ENCODE measurements at places on chromosomes 5 and 9.
A peak's percentile ranks its signal among the peaks of the same experiment; 100 is the strongest.

- H3K27ac ChIP-seq: no peak overlapping the region
- H3K27me3 ChIP-seq: no peaks in the 10 kb centered on the region
- no peaks in the 10 kb centered on the region for H3K4me1 ChIP-seq
- DNase-seq: no peak
- no peak overlapping the region for H3K4me3 ChIP-seq
Observed at GRCh38 chr9:108863891-108864290, 1.8 kb downstream of the ACTL7A start.

- no peak for DNase-seq
- no peak overlapping the region for H3K27ac ChIP-seq
- H3K4me3 ChIP-seq: no peak overlapping the region
- no peaks in the 10 kb centered on the region for H3K36me3 ChIP-seq
- no peaks in the 10 kb centered on the region for H3K4me1 ChIP-seq
- H3K27me3 ChIP-seq: no peaks in the 10 kb centered on the region
Observed at GRCh38 chr5:180455872-180456271, 38.3 kb upstream of the CNOT6 start.

DNA sequence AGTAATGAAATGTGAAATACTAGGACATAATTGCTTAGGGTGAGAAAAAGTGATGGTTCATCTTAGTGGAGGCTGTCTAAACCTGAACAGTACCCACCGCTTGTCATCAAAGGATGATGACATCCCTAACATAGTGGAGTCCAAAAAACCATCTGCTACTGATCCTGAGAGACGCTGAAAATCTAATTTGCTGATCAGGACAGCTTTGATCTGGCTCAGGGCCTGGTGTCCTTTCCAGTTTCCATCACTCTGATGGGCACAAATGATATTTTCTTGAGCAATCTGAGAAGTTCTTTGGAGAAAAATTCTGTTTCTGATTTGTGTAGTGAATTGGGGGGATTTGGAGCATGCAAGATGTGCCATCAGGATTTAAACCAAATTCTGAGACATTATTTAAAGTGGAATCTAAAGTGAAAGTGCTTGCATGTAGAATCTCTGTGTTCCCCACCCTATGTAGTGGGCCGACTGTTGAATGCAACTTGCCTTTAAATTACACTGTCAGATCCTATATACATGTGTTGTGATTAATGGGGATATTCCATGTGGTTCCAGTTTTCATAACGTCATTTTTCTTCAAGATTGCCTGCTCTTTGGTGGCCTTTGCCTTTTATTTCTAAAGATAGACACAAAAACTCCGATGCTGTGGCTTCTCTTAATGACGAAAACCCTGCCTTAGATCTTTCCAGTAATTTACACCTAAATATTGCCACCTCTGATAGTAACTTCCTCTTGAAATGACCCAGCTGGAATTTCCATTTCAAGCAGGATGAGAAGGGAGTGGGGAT is 213.2 kb downstream of the PCSK5 start:
- peaks cover 7% of the 10 kb centered on the region for H3K4me1 ChIP-seq
- H3K27me3 ChIP-seq: no peaks in the 10 kb centered on the region

DNA sequence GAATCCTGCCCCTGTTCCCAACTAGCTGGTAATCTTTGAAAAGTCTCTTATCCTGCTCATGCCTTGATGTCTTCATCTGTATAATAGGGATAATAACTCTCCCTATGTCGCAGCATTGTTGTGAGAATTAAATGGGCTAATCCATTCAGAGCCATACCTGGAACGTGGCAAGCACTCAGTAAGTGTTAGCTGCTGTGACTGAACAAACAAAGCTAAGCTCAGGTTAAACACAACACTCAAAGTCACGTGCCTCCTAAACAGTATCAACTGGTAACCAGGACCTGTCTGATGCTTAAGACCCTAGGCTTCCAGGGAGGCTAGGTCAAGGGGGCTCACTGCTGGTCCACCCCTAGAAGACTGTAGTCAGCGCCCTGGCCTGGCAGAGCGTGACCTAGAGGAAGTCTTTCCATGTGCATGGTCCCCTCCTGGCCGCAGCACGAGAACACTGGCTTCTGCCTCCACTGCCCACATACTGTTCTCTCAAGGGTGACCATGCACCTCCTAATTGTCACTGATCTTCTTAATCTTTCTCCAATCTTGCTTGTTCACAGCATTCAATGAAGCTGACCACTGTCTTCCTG is 211.1 kb downstream of the TTLL11 start:
- no peak overlapping the region for H3K4me3 ChIP-seq
- no peaks in the 10 kb centered on the region for H3K4me1 ChIP-seq
- no peak for DNase-seq
- no peak overlapping the region for H3K27ac ChIP-seq

- DNase-seq: no peak
- no peaks in the 10 kb centered on the region for H3K4me1 ChIP-seq
- H3K36me3 ChIP-seq: no peaks in the 10 kb centered on the region
- no peak overlapping the region for H3K4me3 ChIP-seq
Observed at GRCh38 chr9:12702160-12702758, 9.1 kb downstream of the TYRP1 start.

- H3K27ac ChIP-seq: no peak overlapping the region
- H3K27me3 ChIP-seq: no peaks in the 10 kb centered on the region
- no peak overlapping the region for H3K4me3 ChIP-seq
Observed at GRCh38 chr9:6564360-6564759, 81.2 kb downstream of the GLDC start.

- no peak overlapping the region for H3K4me3 ChIP-seq
- H3K4me1 ChIP-seq: no peaks in the 10 kb centered on the region
- DNase-seq: no peak
- H3K36me3 ChIP-seq: no peaks in the 10 kb centered on the region
- H3K27me3 ChIP-seq: no peaks in the 10 kb centered on the region
Observed at GRCh38 chr5:116225281-116225922, 140.6 kb downstream of the COMMD10 start.

- no peaks in the 10 kb centered on the region for H3K27me3 ChIP-seq
- H3K4me1 ChIP-seq: no peaks in the 10 kb centered on the region
- no peaks in the 10 kb centered on the region for H3K36me3 ChIP-seq
- no peak overlapping the region for H3K4me3 ChIP-seq
Observed at GRCh38 chr9:4197548-4197947, 102.3 kb downstream of the GLIS3 start.

DNA sequence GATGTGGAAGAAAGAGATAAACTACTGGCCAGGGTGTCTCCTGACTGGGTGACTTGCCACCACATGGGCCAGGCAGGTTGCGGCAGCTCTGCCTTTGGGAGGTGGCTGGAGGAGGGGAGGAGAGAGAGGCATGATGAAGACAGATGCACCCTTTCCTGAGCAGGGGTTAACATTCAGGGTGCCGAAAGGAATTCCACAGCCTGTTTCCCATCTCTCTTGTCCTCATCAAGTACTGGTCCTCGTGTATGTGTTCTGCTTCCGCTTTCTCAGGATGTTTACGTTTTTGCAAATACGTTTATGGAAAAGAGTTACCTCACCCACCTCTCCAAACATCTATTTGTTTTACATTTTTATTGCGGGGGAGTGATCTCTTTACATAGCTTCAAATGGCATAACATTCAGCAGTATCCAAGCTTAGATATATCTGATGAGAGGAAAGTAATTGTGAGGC is 73.4 kb downstream of the C9orf85 start:
- no peak overlapping the region for H3K4me3 ChIP-seq
- no peaks in the 10 kb centered on the region for H3K36me3 ChIP-seq
- H3K27ac ChIP-seq: no peak overlapping the region
- no peak for DNase-seq

DNA sequence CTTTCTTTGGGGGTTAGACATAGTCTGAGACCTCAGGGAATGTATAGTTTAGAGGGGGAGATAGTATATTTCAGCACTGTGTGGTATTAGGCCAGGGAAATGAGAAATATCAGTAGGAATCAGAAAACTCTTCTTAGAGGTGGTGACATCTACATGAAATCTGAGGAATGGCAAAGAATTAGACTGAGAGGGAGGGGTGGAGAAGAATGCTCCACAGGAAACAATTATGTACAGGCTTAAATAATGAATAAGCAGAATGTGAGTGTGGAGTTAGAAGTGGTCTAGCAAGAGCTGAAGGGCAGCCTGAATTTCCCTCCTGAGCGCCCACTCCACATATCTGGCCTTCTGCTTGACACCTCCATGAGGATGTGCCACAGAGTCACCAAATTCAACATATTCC is 3.6 kb upstream of the MACIR start:
- no peaks in the 10 kb centered on the region for H3K36me3 ChIP-seq
- DNase-seq: no peak
- peaks cover 2% of the 10 kb centered on the region for H3K4me1 ChIP-seq
- H3K27me3 ChIP-seq: no peaks in the 10 kb centered on the region
- no peak overlapping the region for H3K27ac ChIP-seq

GRCh38 chr9:74867483-74867882 is 20.2 kb downstream of the TRPM6 start:
- H3K4me3 ChIP-seq: no peak overlapping the region
- no peak overlapping the region for H3K27ac ChIP-seq
- H3K27me3 ChIP-seq: peaks cover 9% of the 10 kb centered on the region
- no peak for DNase-seq
- no peaks in the 10 kb centered on the region for H3K4me1 ChIP-seq
- H3K36me3 ChIP-seq: no peaks in the 10 kb centered on the region

DNA sequence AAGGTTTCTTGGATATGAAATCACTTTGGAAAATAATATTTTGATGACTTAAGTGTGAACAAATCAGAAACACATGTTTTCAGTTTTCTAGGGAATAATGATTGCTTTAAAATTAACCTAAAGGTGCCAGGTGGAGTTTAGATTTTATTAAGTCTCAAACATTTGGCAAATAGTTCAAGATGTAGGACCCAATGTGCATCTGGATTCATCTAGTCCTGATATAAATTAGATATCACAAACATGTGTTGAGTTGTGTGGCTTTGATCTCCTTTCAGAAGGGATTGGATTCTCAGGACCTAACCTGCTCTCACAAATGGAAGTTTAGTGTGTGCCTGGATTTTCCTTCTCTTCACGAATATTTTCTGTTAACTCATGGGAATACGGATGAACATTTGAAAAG is 291.4 kb upstream of the ISL1 start:
- no peak for DNase-seq
- H3K27ac ChIP-seq: no peak overlapping the region
- H3K27me3 ChIP-seq: no peaks in the 10 kb centered on the region
- no peaks in the 10 kb centered on the region for H3K36me3 ChIP-seq
- H3K4me3 ChIP-seq: no peak overlapping the region
- H3K4me1 ChIP-seq: no peaks in the 10 kb centered on the region

DNA sequence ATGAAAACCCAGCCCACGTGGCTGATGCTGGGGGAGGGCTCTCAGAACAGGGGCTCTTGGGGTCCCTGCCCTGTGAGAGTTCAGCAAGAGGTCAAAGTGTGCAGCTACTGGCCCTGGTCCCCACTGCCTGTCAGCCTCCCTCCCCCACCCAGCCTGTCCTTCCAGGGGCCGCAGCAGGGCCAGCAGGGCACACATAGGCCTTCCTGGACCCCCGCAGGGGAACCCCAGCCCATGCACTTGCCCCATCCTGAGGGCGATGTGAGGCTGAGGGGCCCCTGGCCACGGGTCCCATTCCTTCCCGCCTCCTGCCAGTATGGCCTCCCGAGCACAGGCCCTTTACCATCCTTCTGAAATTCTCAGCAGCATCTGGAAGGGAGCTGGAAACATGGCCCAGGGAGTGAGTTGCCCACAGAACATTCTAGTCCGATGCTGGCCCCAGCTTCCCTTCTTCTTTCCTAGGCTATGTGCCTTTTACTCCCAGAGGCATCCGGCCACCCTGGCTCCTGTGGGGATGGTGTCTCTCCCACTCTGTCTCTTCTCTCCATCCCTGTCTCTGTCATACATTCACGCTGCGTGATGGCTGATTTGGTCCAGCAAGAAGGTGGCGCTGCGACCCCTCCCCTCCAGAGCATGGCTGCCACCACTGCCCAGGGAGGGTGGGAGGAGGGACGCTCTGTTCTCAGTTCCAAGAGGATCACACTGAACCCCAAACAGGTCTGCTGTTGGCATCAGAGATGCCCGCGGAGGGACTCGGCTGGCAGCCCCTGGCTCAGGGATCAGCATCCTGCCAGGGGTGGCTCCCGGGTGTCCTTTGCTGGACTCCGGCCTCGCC is 19.6 kb downstream of the MRPL36 start:
- no peak for DNase-seq
- no peak overlapping the region for H3K4me3 ChIP-seq
- no peaks in the 10 kb centered on the region for H3K27me3 ChIP-seq
- no peaks in the 10 kb centered on the region for H3K4me1 ChIP-seq

DNA sequence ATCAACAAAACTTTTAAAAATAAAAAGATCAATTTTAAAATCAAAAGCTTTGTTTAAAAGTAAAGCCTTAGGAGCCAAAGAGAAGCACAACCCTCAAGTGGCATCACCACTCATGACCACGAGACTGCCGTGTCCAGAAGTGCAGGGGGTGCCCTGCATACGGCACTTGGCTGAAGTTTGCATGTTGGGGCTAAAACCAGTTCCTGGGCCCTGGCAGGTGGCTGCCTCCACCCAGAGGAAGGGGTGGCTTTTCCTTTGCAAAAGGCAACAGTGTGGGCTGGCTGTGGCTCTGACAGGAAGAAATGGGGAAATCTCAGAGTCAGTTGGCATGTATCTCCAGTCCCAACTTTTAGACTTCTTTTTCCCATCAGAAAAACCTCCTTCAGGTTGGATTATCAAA is 15.3 kb downstream of the TRMO start:
- no peaks in the 10 kb centered on the region for H3K27me3 ChIP-seq
- peaks cover 82% of the 10 kb centered on the region for H3K4me1 ChIP-seq
- peak overlapping the region; percentile 75 for H3K27ac ChIP-seq
- no peak for DNase-seq

DNA sequence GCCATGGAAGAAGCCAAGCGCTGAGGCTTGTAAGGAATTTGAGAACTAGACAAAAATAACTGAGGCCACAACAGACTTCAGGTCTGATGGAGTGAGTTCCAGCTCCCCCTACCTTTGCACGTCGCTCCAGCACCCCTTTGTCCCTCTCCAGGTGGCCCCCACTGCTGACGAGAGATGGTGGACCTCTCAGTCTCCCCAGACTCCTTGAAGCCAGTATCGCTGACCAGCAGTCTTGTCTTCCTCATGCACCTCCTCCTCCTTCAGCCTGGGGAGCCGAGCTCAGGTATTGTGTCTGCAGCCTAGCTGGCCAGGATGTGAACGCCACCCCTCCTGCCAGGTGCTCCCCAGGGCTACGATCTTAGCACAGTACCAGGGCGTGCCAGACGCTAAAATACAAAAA is 5.2 kb downstream of the BTNL9 start:
- no peak overlapping the region for H3K27ac ChIP-seq
- no peak overlapping the region for H3K4me3 ChIP-seq
- H3K4me1 ChIP-seq: no peaks in the 10 kb centered on the region
- no peaks in the 10 kb centered on the region for H3K36me3 ChIP-seq

- no peak overlapping the region for H3K27ac ChIP-seq
- peaks cover 2% of the 10 kb centered on the region for H3K27me3 ChIP-seq
- no peak for DNase-seq
- no peak overlapping the region for H3K4me3 ChIP-seq
Observed at GRCh38 chr9:115204904-115205453, 87.0 kb upstream of the TNC start.
